Stimulated activated CD8-positive, alpha-beta memory T cell treated with anti-CD3 and anti-CD28 coated beads, Interleukin-12 subunit alpha, Interleukin-12 subunit beta, amount 100 ng/mL, for 1 hour (primary cell): ENCODE measurements at places on chromosomes 12 and 14.
A peak's percentile ranks its signal among the peaks of the same experiment; 100 is the strongest.

DNA sequence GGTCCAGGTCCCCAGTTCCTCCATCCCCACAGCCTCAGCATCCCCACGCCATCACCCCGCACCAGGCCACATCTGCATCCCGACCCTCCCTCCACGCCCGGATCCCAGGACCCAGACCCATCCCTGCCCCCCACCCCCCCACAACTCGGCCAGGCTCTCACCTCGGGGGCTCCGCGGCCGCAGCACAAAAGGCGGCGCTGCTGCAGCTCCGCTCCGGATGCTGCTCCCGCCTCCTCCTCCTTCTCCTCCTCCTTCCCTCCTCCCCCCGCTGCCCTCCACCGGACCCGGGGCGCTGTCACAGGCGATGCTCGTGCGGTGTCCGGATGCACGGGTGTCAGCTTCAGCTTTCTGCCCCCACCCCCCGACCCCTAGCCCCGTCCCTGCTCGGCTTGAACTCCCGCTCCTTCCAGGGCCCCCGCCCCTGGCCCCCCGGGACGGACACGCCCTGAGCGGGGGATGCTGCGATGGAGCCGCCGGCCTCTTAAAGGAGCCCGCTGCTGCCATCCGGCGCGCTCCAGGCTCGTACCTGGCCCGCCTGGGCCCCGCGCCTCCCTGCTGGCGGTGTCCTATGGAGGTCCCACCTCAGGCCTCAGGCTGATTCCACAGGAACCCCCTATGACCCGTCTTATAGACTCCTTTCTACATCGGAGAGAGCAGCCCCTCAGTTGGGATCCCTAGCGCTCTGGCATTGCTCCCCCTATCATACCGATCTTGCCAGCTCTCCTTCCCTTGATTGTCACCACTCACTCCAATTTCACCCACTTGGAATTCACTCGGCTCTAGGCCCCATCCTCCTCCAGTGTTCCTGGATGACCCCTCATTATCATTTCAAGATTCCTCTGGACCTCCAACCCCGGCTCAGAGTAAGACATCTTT lies at the start of gene MAP3K12:
Gene MAP3K12 (minus strand): TSS at position 193 of the 876 bp plus-strand sequence. CDS start 12,067 bp downstream, outside the sequence.
- peak; percentile 31 for DNase-seq

DNA sequence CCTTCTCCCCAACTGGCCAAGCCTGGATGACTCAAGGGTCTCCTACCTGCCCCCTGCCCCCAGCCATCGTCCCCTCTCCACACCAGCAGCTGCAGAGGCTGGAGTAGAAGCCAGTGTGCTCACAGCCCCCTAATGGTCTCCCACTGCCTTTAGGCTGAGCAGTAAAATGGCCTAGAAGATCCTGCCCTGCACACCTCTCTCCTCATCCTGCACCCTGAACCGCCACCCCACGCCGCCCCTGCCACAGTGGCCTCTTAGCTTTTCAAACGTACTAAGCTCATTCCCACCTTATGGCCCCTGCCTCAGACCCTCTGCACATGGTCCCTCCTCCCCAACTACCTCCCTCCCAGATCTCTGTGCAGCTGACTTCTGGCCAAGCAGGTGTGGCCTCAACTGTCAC lies 46.3 kb downstream of the RBM19 start:
- no peak for DNase-seq

DNA sequence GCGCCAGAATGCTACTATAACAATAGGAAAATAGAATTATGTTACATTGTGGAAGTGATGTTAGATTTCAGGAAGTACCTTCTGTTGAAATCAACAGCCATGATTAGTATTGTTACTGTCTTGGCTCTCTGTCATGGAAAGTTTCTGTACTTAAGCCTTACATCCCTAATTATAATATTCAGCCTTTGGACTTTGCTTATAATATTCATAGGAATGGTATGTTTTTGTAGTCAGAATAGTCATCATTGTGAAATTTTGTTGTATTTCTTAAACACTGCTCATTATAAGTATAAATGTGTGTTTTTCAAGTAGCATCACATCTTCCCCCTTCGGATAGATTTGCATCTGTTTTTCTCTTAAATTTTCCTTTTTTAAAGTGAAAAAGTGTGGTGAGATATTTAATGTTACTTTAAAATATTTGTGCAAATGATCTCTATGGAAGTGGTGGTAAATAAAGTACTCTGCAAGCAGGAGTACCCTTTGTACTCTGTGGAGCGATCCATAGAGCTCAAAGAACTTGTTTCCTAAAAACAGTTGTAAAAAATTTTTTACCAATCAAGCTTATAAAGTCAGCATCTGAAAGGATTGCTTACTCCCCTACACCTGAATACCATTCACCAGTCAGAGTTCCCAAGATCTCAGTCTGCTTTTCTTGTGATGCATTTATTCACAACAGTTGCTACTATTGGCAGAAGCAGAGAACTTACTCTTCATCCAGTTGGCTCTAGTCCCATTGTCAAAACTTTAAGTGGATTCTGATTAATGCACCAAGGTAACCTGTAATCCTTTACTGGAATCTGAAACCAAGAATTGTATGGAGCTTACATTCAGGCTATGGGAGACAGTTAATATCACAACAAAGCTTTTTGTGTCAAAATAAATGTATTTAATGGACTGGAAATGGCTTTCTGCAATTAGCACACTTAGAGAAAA lies 87.8 kb downstream of the RIC8B start:
- DNase-seq: no peak

DNA sequence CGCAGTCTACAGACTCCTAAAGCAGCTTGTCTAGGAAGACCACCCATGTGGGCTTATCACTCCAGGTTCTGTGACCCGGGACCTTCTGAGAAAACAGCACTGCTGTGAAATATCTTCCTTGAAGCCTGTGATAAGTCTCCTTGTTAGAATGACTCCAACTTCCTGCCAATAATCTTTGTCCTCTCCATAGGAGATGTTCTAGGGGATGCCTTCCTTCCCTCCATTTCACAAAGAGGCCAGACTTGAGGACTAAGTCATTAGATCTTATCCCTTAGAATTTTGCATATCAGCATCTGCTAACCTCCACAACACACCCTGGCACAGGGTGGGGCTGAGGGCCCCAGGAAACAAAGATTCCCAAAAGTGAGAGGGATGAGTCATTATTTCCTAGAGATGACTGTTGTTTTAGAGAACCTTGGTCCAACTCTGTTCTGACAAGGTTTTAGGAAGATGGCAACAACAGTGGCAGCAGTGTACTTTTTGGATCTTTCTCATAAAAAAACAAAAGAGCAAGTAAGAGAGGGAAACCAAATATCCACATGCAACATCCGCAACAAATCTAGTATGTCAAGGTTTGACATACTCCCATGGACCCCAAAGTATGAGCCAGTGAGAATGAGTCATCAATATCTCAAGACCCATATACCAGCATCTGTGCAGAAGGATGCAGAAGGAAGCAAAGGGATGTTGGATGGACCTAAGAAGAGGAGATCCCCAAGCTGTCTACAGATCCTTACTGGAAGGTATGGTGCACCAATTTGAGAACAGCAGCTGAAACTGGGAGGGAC lies 6.0 kb downstream of the LTB4R start:
- DNase-seq: no peak

DNA sequence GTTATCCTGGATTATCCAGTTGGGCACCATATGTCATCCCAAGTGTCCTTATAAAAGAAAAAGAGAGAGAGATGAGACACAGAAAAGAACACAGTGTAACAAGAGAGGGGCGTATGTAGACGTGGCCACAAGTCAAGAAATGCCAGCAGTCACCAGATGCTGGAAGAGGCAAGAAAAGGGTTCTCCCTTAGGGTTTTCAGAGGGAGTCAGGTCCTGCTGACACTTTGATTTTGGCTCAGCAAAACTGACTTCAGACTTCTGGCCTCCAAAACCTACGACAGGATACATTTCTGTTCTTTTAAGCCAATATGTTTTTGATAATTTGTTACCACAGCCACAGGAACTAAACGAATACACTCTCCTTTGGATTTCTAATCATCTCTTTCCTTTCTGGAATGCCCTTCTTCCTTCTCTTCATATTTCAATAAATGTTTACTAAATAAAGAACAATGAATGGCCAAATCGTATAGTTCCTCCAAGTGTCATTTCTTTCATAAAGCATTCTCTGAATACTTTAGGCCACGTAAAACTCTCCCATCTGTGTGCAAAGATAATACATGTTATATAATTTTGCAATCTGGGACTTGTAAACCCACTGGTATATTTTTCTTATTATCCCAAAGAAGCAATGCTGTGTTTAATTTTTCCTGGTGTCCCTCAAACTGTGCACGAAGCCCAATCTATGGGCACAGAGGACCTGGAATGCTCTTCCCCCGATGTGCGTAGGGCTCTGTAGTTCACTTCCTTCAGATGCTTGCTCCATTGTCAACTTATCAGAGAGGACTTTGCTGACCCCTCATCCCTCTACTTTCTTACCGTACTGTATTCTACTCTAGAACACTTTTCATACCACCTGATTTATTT lies 303.6 kb downstream of the CEP128 start:
- DNase-seq: no peak

DNA sequence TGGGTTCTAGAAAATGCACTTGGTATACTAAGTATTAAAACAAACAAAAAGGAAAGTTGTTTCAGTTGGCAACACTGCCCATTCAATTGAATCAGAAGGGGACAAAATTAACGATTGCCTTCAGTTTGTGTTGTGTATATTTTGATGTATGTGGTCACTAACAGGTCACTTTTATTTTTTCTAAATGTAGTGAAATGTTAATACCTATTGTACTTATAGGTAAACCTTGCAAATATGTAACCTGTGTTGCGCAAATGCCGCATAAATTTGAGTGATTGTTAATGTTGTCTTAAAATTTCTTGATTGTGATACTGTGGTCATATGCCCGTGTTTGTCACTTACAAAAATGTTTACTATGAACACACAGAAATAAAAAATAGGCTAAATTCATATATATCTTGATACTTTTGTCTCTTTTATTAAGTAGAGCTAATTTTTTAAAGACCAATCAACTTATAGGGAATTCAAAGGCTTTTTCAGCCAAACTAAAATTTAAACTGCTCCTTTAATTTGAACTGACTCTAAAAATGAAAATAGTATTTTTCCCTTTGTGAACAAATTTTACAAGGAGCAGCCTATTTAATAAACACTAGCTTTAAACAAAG lies 2.8 kb downstream of the FOXG1 start:
- no peak for DNase-seq

DNA sequence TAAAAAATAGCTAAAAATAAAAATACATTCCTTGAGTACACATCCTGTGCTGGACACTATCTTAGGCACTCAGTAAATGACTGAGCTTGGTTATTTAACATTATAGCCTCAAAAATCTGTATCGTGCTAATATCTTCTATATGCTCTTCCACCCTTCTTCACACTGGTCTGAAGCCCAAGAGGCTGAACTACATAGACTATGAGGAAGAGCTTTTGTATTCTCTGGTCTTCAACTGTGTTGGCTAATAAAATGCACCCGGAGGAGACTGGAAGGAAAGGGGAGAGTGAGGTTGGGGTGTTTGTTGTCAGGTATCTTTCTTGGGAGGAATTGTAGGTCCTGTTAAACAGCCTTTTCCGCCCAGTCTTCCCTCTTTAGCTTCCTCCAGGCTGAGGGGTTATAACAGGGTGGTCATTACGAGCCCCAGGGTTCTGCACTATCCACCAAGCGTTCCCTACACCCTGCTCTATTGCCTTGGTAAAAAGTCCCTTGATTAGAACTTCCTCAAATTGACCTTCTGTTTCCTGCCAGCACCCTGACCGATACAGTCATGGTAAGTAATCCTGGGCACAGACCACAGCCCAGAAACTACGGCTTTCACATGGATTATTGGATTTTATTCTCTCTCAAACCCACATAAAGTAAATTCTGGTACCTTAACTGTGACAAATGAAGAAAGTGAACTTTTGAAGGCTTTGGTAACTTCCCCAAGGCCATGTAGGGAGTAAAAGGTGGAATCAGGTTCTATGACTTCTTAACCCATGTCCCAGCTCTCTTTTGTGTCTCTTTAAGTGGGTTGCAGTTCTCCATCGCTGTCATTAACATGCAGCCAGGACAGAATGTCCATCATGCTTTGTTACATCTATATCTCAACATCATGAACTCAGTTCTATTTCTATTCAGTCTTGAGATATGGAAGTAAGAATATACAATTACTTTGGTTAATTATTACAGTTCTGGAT lies 71.3 kb downstream of the PTHLH start:
- no peak for DNase-seq

GRCh38 chr14:85702191-85702590 lies 172.2 kb downstream of the FLRT2 start:
- no peak for DNase-seq

DNA sequence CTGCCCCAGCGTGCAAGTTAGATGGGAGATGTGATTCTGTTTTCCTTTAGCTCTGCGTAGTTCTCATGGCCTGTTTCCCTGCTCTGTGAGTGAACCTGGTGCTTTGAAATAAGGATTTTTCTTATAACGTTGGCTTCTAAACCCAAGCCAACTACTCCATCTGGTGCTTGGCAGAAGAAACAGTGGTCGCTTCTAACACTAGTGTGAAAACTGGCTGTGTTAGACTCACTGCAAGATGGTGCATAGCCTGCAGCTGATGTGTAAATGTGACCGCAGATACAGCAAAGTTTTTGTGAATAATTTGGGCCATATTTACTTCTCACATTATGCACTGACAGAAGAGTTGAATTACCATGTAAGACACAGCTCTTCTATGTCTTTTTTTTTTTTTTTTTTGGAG lies 12.2 kb downstream of the GTF2H3 start:
- DNase-seq: no peak

- no peak for DNase-seq
Measured at GRCh38 chr12:41418586-41418985, 230.5 kb downstream of the PDZRN4 start.

DNA sequence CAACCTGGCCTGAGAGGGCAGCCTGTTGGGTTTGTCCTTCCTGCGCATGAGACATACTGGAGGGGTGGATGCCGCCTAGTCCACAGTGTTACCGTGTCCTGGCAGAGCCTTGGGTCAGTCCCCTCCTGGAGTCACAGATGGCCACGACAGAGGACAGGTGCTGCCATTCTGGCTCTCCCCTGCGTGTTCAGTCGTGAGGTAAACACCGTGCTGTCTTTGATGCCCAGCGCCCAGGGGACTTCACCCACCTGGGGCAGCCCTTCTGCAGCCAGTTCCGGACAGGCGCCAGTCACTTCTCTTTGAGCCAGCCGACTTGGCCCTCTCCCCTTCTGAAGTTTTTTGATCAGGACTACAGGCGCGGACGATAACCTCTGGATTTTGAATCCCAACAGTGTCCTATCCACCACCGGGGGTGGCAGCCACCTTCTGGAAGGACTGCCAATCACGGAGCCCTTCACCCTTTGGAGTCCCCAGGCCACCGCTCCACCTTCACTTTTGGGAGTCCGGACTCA lies 933.0 kb downstream of the DIO2 start:
- DNase-seq: no peak

DNA sequence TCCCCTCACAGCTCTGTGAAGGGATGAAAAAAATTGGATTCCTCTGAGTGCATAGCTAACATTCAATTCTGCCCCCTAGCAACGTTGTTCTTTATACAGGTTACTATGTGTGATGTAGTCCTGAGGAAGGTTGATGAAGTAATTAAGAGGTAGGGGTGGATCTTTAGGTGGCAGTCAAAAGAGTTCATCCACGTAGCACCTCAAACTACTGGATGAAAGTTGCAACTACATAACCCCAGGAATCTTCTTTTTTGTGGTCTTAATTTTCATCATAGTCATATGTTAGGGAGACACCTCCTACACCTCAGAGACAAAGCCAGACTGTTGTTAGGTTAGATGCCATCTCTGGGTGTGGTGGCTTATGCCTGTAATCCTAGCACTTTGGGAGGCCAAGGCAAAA lies 10.2 kb upstream of the NFE2 start:
- DNase-seq: no peak
